ENCODE measurements at places on chromosomes 2 and 18.

DNA sequence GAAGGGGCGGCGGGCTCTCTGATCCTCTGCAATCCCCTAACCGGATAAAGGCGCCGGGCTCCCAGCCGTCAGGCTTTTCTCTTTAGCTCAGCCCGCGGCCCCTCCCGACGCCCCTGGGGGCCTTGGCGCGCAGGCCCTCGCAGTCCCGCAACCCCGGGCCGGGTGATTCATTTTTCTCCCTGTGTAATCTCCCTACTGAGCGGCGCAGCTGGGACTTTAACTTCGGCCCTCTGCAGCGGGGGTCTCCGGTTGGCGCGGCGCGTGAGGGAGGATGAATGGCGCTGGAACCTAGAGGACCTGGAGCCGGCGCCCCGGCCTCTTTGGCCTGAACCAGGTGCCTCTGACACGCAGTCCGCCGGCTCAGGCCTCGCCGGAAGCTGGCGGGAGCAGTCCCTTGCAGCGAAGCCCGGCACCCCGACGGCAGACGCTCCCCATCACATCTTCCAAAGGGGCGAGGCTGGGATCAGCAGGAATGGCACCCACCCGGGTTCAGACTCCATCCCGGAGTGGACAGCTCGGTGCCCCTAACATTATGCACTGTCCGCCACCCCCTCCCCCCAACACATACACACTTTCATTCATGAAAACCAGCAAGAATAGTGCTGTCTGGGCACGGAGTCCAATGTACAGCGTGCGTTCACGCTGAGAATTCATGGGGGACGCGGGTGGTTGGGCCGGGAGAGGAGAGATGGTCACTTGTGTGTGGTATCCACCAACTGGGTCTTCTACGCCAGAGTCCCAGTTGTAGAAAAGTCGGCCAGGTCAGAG lies 1.2 kb downstream of the CNGA3 start:
- H3K36me3 ChIP-seq = no peaks in the 10 kb centered on the region
- no peak for DNase-seq
- H3K4me3 ChIP-seq = no peak overlapping the region
- peaks cover 29% of the 10 kb centered on the region for H3K27me3 ChIP-seq
- H3K4me1 ChIP-seq = no peaks in the 10 kb centered on the region

GRCh38 chr2:27381577-27382181 lies 1.1 kb upstream of the ZNF513 start:
- no peak for DNase-seq
- H3K27me3 ChIP-seq = no peaks in the 10 kb centered on the region
- peaks cover 32% of the 10 kb centered on the region for H3K4me1 ChIP-seq
- peaks cover 18% of the 10 kb centered on the region for H3K36me3 ChIP-seq
- peak overlapping the region; percentile 91 for H3K27ac ChIP-seq

GRCh38 chr18:26621161-26622026 lies 73.0 kb upstream of the KCTD1 start:
- H3K36me3 ChIP-seq = no peaks in the 10 kb centered on the region
- peak; percentile 18 for DNase-seq
- H3K4me1 ChIP-seq = no peaks in the 10 kb centered on the region
- peak overlapping the region; percentile 47 for H3K4me3 ChIP-seq

GRCh38 chr2:219010162-219010756 lies 17.0 kb upstream of the CRYBA2 start:
- no peaks in the 10 kb centered on the region for H3K27me3 ChIP-seq
- H3K4me3 ChIP-seq = no peak overlapping the region
- no peaks in the 10 kb centered on the region for H3K4me1 ChIP-seq
- no peaks in the 10 kb centered on the region for H3K36me3 ChIP-seq

GRCh38 chr2:156319811-156320485 lies 12.6 kb downstream of the NR4A2 start:
- H3K36me3 ChIP-seq = no peaks in the 10 kb centered on the region
- peak overlapping the region; percentile 59 for H3K4me3 ChIP-seq
- peaks cover 20% of the 10 kb centered on the region for H3K27me3 ChIP-seq
- no peak overlapping the region for H3K27ac ChIP-seq
- no peak for DNase-seq

DNA sequence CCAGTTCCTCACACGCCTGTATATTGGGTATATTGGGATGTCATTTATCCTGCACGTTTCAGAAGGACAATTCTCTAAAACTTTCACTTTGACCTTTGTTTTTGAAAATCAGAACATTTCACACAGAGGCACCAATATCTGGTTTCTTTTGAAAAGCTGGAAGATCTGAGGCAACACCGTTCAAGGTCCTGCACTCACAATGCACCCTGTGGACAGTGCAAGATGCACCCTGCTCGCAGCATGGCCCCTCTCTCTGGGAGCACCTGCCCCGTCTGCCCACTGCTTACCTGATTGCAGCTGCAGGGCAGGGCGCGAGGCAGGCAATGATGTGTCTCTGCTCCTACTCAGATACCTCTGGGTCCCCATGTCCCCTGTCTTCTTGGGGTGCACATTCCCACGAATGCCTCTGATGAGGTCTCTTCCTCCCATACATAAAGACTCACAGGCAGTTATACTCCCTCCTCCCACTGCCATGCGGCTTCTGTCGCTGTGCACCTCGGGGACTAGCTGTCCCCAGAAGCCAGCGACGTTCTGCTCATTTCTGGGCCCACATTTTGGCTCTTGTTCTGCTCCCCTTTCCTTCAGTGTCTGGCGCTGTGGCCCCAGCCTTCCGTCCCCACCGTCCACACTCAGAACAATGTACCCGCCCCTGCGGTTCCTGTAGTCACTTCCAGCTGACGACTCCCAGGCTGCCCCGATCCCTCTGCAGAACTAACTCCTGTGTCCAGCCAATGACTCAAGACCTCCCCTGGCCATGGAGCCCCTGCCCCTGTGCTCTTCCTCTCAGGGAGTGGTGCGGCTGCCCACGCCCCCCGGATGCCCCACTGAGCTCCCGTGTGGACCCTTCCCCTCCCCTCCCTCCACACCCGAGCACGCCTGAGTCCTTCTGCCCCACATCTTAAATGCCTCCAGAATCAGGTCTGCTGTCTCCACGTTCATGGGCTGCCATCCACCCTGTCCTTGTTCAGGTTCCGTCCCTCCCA lies at the start of gene OR6B3:
OR6B3 (minus strand) TSS at position 349 of the 983 bp plus-strand sequence.
- H3K36me3 ChIP-seq = no peaks in the 10 kb centered on the region
- peaks cover 36% of the 10 kb centered on the region for H3K27me3 ChIP-seq
- no peaks in the 10 kb centered on the region for H3K4me1 ChIP-seq
- no peak within 1 kb of the TSS for H3K4me3 ChIP-seq
- DNase-seq = no peak

GRCh38 chr18:45981821-45982220 lies 14.7 kb upstream of the EPG5 start:
- no peak overlapping the region for H3K4me3 ChIP-seq
- H3K27me3 ChIP-seq = no peaks in the 10 kb centered on the region
- no peaks in the 10 kb centered on the region for H3K36me3 ChIP-seq
- no peak for DNase-seq
- no peak overlapping the region for H3K27ac ChIP-seq
- H3K4me1 ChIP-seq = no peaks in the 10 kb centered on the region

- H3K4me1 ChIP-seq = peaks cover 10% of the 10 kb centered on the region
- H3K36me3 ChIP-seq = no peaks in the 10 kb centered on the region
- H3K27ac ChIP-seq = no peak overlapping the region
- no peaks in the 10 kb centered on the region for H3K27me3 ChIP-seq
- DNase-seq = no peak
Observed at GRCh38 chr2:119263025-119263424, 39.4 kb downstream of the STEAP3 start.

- no peaks in the 10 kb centered on the region for H3K36me3 ChIP-seq
- no peak overlapping the region for H3K4me3 ChIP-seq
- H3K27ac ChIP-seq = no peak overlapping the region
- H3K27me3 ChIP-seq = no peaks in the 10 kb centered on the region
- no peak for DNase-seq
- no peaks in the 10 kb centered on the region for H3K4me1 ChIP-seq
Observed at GRCh38 chr2:155412598-155412997, 714.1 kb downstream of the KCNJ3 start.

DNA sequence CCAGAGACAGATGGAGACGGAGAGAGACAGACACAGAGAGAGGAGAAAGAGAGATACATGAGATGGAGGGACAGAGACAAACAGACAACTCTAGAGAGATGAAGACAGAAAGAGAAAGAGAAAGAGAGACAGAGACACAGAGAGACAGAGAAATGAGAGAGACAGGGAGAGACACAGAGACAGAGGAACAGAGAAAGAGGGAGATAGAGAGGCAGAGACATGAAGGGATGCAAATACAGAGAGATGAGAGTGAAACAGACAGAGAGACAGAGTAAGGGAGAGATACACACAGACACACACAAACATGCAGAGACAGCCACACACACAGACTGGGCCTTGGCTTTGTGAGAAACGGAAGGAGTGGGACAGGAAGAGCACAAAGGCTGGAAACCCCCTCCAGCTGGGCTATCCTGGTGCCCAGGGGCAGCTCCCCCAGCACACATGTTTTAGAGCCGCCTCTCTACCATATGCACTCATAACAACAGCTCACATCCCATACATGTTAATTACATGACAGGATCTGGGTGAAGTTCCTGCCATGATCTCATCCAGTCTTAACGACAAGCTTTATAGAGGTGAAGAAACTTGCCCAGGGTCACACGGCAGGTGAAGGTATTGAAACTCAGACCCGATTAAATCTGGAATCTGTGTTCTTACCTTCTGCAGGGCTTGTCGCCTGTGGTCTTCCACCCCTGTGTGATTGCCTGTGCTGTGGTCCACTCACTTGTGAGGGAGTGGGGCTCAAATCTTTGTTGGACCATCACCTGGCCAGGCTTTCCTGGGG lies 32.4 kb downstream of the IL18R1 start:
- no peaks in the 10 kb centered on the region for H3K36me3 ChIP-seq
- no peak overlapping the region for H3K27ac ChIP-seq
- DNase-seq = no peak
- no peaks in the 10 kb centered on the region for H3K27me3 ChIP-seq

DNA sequence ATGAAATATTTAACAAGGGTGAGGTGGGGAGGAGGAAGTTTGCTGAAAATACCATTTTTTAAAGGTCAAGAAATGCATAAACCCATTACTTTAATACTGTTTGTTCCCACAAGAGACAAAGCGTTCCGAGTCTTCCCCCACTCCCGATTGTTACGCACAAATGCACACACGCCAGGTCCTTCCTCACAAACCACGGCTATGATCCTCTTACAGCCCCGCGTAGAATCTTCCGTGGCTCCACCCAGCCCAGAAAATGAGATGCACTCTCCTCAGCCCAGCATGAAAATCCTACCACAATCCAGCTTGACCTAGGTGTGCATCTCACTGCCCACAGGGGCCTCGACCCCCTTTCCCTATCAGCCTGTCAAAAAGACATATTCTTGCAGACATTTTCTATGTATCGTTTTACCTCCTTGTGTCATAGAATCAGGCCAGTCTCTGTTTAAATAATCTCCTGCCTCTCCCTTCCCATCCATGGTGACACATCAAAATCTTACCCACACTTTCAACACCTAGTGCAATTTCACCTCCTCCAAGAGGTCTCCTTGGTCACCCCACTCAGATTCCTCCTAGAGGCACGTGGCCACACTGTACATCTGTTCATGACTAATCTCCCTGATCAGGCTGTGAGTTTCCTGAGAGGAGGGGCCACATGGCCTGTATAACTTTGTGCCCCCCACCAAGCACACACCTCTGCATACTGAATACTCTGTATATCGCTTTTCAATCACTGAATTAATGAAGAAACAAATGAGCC lies 491.0 kb upstream of the KLHL29 start:
- H3K4me3 ChIP-seq = no peak overlapping the region
- H3K36me3 ChIP-seq = no peaks in the 10 kb centered on the region
- no peak overlapping the region for H3K27ac ChIP-seq
- H3K27me3 ChIP-seq = no peaks in the 10 kb centered on the region

GRCh38 chr18:58813105-58813504 lies 51.6 kb upstream of the ZNF532 start:
- H3K27me3 ChIP-seq = no peaks in the 10 kb centered on the region
- peak overlapping the region; percentile 4 for H3K27ac ChIP-seq
- no peaks in the 10 kb centered on the region for H3K4me1 ChIP-seq
- no peak for DNase-seq
- H3K4me3 ChIP-seq = no peak overlapping the region

- no peaks in the 10 kb centered on the region for H3K36me3 ChIP-seq
- no peak for DNase-seq
- no peak overlapping the region for H3K27ac ChIP-seq
- no peak overlapping the region for H3K4me3 ChIP-seq
- H3K27me3 ChIP-seq = no peaks in the 10 kb centered on the region
Observed at GRCh38 chr2:98294711-98295110, 51.5 kb upstream of the CNGA3 start.

DNA sequence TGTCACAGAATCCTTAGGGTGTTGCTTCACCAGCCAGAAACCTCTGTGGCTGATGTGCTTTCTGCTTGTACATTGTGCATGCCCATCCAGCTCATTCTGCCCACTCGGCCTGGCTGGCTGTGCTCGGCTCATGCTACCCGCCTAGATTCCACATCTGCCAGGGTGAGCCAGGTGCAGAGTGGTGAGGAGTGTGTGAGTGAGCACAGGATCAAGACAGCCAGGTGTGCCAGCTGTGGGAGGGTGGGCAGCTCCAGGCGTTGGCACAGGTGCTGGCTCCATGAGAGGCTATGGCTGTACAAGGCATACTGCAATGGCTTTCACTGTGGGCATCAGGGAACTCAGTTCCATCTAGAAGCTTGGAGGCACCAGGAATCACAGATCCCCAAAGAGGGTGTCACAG lies 1321.8 kb upstream of the CRIM1 start:
- no peak for DNase-seq
- no peaks in the 10 kb centered on the region for H3K36me3 ChIP-seq
- H3K4me3 ChIP-seq = no peak overlapping the region
- no peak overlapping the region for H3K27ac ChIP-seq

DNA sequence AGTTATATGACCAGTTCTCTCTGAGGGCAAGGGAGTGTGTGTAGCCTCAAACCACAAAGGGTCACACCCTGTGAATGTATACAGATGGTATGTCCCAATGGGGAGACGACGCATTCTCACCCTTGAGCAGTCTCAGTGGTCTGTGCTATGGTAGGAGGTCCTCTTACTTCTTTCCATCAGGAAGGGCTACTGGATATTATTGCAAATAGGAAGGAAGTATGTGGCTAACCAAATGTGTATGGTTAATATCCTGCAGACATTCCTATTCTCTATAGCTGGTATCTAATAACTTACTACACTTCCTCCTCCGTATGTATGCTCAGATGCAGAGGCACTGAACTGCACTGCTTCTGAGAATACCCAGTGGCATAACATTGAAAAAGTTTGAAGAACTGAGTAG lies 306.7 kb upstream of the CCDC68 start:
- no peak overlapping the region for H3K4me3 ChIP-seq
- no peaks in the 10 kb centered on the region for H3K27me3 ChIP-seq
- no peak for DNase-seq
- no peak overlapping the region for H3K27ac ChIP-seq
- no peaks in the 10 kb centered on the region for H3K4me1 ChIP-seq

All from Panc1 (cell line).